CD4-positive, alpha-beta memory T cell (primary cell): ENCODE measurements at places on chromosomes 1 and 21.

DNA sequence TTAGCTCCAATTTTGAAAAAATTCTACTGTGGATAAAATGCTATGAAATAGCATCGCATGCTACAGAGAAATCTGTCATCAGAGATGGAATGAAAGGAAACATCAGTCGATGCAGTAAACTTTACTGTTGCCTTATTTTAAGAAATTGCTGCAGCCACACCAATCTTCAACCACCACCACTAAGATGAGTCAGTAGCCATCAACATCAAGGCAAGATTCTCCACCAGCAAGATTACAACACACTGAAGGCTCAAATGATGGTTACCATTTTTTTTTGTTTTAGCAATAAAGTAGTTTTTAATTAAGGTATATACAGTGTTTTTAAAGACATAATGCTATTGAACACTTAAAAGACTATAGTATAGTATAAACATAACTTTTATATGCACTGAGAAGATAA lies 95.6 kb upstream of the JUN start:
- DNase-seq, result no peak

DNA sequence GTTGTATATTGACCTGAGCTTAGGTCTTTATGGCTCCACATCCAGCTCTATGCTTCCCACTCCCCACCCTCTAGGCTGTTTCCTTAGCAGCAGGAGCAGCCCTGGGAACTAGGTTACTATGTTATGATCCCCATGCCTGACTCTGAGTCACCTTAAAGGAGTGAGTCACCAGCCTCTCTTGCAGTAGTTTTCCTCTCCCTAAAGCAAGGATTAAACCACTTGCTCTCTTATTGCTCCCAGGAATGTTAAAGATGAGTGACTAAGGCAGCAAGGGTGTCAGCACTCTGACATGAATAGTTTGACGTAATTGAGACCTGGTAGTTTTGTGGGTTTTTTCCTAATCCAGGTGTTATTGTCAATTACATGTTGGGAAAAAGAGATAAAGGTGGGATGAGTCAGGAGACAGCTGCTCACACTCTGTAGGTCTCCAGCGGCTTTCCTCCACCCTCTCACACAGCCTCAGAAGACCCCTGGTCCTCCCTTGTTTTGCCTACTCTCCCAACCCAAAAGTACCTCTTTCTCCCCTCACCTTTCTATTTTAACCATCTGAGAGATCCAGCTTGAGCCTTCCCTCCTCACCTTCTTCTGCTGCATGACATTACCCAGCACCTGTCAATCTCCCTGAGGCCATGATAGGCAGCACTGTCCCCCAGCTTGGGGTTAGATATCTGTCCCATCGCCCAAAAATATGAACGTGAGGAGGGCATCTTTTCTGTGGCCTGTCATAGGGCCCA lies 369.1 kb upstream of the VAMP3 start:
- no peak for DNase-seq

GRCh38 chr1:56175211-56175610 lies 404.2 kb downstream of the PLPP3 start:
- DNase-seq, result no peak

DNA sequence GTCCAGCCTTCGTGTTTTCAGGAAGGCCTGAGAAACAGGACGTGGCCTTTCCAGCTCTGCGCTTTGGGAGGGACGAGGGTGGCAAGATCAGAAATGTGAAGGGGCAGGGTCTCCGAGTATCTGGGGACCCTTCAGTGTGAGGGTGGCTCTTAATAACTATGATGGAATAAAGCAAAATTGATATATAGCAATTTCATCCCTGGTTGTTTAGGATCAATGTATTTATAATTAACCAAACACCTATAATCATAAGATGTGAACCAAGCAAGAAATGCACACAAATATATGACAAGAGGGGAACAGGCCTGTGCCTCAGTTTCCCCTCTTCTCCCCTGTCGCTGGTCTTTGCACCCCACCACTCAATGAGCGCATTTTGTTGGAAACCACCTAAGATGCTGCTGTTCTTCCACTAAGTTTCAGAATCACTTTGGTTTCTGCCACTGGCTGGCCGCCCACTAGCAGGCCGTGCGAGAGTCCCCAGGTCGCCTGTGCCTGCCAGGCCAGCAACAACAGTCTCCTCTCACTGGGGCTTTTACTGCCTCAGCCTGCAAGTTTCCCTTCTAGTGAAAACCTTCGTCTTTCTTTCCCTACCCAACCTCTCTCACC lies 36.6 kb downstream of the UBASH3A start:
- DNase-seq, result no peak

DNA sequence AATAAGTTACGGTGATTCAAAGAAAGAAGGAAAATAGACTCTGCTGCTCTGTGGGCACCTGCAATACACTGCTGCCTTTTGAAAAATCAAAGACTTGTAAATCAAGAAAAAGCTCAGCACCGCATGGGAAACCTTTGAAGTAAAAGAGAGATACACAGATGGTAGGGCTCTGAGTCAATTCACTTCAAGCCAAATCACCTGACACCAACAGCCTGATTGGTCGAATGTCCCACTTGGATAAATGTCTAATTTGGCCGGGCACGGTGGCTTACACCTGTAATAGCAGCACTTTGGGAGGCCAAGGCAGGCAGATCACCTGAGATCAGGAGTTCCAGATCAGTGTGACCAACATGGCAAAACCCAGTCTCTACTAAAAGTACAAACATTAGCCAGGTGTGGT lies 19.2 kb upstream of the RCAN3 start:
- DNase-seq, result peak; percentile 47
